ENCODE measurements at places on chromosomes 16 and 17.

GRCh38 chr16:30490210-30490609 lies 17.7 kb downstream of the ITGAL start:
- DNase-seq = no peak

DNA sequence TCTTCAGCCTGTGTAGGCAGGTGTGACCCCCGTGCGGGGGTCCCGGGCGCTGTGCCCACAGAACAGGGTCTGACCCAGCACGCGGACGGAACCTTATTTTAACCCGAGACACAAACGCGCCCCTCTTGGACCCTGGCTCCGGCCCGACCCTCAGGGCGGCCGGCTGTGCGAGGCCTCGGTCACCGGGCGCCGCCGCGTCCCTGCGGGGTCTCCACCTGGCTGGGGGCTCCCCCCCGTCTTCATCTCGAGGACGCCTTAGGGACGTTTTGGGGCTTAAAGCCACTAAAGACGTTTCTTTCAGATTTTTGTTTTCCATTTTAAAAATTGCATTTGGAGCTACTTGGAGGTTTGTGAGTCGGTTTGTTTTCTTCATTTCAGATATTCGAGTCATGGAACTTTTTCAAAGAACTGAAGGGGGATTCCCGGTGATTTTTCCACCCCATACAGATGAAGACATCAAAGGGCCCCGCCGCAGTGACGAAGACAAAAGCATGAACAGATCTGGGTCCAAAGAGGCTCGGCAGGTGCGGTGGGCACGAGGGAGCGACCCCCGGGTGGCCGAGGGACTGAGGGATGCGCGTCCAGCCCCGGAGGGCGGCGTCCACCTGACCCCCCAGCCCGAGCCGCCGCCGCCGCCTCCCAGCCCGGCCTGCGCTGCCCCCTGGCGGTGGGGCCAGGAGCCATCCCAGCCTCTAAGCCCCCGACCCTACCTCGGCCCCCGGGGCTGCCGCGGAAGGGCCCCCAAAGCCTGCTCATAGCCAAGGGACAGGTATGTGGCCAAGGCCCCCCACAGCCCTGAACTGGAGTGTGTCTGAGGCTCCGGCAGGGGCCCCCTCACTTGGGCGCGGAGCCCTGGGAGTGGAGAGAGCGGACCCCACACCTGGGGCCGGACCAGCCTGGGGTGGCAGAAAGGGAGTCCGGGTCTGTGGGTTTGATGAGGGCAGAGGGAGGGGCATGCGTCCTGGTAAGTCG lies 3.8 kb upstream of the CD7 start:
- no peak for DNase-seq

GRCh38 chr17:17549732-17550366 lies 41.7 kb downstream of the PEMT start:
- no peak for DNase-seq

- no peak for DNase-seq
Observed at GRCh38 chr16:56116577-56116964, 74.7 kb upstream of the GNAO1 start.

- DNase-seq = no peak
Observed at GRCh38 chr17:78682363-78682762, 99.7 kb downstream of the CYTH1 start.

DNA sequence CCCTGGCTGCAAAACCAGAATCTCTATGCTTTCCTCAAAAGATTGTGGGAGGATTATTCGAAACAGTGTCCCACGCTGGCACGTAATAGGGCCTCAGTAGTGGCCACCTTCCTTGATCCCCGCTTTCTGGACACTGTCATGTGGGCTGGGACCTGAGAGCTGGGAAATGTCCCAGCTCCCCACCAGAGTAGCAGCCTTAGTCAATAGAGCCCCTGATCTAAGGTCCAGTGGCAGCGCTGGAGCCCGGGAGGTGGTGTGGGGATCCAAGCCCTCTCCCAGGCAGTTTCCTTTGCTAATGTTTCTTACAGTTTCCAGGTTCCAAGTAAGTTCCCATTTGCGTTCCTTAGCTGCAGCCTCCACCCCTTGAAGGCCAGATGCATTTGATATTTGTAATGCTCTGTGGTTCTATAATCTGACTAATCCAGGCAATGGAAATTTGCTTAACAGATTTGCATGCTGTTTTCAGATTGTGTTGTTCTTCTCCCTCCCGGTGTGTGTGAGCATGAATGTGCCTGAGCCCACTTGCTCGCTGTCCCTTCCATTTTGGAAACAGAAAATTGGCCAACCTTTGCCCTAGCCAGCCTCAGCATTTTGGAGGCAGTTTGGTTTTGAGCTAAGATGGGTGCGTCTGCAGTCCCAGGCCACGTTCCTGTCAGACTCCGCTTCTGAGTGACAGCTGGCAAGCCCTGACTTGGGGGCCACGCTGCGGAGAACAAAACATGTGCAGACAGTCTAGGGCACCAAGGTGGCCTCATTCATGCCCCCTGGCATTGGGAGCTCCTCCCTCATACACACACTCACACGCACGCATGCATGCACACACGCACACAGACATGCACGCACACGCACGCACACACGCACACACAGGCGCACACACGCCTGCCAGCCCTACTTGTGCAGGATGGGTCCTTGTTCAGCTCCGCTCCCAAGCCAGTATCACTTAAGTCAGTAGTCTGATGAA lies 69.4 kb downstream of the CCDC182 start:
- no peak for DNase-seq

DNA sequence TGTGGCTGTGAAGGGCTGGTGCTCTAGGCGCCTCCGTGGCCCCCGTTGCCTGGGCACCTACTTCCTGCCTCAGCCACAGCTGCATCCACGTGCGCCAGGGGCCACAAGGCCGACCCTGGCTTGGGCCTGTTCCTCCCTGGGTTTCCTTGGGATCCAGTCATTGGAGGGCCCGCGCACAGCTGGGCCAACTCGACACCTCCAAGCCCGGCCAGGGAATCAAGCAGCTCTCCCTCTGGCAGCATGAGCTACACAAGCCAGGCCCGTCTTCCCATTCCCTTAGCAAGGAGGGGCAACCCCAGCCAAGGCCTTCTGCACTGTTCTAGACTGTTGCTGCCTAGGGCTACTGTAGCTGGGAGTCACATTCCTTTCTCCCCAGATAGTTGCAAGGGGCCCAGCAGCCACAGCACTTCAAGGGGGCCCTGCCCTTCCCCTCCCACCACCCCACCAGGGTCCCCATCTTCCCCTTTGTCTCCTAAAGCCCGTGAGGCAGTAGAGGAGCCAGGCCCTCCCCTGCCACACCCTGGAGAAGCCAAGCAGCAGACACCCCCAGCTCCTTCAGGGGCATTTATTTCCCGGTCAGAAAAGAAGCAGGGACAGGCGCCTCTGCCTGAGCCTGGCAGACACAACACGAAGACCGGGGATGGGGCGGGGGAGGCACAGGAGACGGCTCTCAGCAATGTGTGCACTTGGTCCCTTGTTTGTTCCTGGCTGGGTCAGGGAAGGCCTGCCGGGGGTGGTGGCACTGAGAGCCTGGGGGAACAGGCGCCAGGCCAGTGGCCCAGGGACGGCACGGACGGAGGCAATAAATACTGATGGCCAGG lies 3.8 kb downstream of the ARHGDIA start:
- no peak for DNase-seq
